ENCODE measurements at places on chromosomes 4 and X.

DNA sequence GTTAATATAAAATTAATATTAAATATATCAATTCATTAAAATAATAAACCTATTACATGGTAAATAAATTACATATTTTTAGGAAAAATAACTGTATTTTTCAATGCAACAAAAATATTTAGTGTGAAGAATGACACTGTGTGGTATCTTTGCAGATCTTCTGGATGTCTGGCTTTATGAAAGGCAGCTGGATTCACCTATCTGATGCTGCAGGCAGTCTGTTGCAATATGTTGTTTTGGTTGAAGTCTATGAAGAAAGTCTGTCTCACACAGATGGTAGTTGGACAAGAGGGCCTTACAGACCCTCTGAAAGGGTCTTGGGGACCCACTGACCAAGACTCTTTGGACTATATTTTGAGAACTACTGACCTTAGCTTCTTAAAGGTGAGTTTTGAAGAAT, 89.1 kb upstream of the TMEM150C start:
- DNase-seq: no peak

DNA sequence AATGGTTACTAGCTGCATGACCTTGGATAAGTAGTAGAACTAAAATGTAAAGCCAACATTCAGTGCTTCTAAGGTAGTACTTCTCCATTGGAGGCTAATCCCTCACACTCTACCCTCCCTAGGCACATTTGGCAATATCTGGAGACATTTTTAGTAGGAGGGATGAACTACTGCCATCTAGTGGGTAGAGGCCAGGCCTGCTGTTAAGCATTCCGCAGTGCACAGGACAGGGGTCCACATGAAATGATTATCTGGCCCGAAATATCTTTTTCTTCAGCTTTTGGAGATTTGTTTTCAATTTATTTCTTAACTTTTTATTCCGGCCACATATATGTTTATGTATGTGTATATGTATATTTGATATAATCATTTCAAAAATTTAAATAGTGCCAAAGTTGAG, 36.0 kb upstream of the SPANXC start:
- no peak for DNase-seq

DNA sequence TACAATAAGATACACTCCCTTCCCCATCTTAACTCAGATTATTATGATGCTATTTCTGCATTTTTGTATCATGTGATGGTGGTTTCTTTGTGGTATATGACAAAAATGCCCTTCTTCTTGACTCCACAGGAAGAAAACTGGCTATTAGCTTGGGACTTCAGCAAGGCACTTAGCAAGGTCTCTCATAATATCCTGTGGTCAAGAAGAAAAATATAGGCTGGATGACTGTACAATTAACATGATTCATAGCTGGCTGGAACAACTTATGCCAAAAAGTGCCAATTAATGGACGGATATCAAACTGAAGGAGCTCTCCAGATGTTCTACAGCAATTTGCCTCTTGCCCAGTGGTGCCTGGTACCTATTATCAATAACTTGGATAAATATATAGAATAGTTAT, 2.3 kb upstream of the MID1IP1 start:
- DNase-seq: no peak

GRCh38 chr4:139921429-139922184, 232.4 kb downstream of the MAML3 start:
- DNase-seq: no peak

DNA sequence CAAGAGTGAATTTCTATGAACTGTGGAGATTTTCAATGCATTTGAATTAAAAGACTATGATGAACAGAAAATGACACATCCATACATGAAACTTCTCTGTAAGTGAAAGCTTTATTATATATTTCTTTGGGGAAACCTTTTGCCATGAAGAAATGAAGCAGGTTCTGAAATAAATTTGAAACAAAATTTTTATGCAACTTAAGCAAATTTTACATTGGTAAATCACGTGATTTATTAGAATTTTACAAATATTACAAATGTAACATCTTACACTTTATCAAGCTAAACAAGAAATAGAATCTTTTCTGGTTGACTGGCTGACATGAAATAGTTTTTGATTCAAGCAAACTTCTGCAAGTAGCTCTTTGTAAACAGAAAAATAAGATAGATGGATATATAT, 131.2 kb downstream of the IL1RAPL1 start:
- no peak for DNase-seq

GRCh38 chr4:81573840-81574239, 102.1 kb upstream of the RASGEF1B start:
- no peak for DNase-seq

DNA sequence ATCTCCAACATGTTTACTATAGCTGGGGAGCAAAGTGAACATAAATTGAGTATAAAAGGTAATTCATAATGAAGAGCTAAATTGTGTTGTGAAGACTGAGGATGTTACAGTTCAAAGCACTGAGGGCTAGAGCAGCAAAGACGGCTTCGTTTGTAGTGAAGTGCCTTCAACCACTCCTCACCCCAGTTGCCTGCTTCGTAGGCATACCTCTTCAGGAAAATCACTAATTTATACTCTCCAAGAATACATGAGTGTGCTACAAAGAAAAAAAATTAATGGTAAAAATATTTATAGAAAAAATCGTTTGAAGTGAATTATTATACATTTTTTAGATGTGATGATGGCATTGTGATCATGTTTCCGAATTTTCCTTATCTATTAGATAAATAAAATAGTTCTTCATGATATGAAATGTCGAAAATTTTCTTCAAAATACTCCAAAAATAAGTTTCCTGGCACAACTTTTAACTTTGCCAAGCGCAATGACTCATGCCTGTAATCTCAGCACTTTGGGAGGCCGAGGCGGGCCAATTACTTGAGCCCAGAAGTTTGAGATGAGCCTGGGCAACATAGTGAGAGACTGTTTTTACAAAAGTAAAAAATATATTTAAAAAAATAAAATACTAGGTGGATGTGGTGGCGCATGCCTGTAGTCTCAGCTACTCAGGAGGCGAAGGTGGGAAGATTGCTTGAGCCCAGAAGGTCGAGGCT, 41.6 kb downstream of the ZFP42 start:
- DNase-seq: no peak

DNA sequence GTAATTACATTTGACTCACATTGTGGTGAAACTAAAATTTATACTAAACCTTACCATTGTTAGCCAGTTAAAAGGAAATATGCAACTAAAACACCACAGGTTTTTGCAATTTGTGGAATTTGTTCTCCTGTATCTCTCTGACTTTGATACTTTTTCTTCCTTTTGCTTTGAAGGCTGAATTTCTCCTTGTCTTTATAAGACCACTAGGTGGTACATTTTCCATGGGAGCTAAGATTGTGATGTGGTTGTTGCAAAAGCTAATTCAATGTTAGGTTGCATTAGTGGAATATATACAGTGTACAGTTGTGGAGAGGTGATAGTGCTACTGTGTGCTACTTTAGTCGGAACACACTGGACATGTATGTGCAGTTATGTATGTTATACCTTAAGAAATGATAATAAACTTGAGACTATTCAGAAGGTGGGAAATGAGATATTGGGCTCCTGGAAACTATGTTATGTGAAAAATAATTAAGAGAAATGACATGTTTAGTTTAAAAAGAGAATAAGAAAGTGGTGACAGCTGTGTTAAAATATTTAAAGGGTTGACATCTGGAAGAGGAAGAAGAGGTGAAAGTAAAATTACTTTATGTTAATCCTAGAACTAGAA, 70.3 kb downstream of the ARL9 start:
- no peak for DNase-seq

- DNase-seq: no peak
These were observed 212.8 kb upstream of the GYPA start for GRCh38 chr4:144353292-144353691.

DNA sequence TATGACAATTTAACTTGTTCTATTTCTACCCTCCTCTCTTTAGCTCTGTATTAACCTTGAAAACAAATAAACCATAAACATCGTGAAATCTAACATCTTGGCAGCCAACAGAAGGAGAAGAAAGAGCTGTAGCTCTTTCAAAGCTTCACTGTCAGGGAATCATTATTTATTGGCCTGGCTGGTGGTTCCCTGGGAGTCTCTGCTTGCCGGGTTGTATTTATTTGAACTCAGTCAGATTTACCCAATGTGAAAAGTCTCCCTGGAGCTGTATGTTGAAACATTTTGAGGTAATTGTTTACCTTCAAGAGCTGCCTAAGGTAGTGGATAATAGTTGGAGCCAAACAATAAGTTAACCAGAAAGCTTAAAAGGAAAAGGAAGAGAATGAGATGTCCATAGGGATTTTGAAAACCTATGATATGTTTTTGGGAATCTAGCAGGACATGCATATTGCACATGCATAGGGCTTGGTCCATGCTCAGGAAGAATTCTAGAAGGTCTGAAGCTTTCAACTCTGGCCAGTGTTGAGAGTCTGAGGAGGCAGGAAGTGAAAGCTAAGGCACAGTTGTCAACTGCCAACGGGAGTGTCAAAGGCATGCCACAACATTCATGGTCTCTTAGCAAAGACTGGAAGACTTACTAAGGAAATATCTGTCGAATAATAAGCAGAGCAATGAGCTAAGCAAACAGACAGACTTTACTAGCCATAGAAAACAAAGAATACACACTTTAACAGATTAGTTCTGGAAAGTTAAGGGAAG, 621.6 kb downstream of the PCDH7 start:
- DNase-seq: no peak

DNA sequence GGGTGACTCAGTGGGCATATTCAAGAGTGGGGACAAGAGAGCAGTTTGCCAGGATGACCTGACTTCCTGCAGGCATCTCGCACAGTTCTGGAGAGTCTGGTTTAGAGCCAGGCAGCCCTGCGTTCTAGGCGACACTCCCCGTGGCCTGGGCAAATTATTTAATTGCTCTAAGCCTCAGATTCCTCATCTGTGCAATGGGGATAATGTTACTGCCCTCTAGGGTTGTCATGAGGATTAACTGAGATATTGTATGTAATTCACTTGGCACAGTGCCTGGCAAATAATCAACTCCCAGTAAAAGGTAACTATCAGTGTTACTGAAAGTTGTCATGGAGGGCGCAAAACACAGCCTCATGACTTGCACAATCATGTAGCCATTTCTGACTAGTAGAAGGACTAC, 48.8 kb upstream of the PITX2 start:
- no peak for DNase-seq

GRCh38 chr4:76539979-76540378, 105.0 kb downstream of the SHROOM3 start:
- DNase-seq: no peak

- DNase-seq: no peak
These were observed 1.1 kb downstream of the CFAP299 start for GRCh38 chr4:80336582-80336981.

DNA sequence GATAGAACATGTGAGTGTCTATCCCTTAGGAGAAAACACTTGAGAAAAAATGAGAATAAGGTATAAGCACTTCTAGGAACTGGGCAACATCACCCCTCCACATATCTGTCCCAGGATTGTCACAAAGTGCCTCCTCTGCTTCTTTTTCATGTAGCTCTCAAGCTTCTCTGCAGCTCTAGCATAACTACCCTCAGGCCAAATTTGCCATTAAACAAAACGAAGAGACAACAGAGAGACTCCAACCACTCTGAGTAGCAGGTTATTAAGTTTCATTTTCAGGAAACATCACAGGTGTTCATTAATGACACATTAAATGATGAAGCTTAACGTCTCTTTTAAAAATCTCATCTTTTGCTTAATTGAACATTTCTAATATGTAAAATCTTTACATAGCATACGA, 580.0 kb downstream of the GALNTL6 start:
- no peak for DNase-seq

DNA sequence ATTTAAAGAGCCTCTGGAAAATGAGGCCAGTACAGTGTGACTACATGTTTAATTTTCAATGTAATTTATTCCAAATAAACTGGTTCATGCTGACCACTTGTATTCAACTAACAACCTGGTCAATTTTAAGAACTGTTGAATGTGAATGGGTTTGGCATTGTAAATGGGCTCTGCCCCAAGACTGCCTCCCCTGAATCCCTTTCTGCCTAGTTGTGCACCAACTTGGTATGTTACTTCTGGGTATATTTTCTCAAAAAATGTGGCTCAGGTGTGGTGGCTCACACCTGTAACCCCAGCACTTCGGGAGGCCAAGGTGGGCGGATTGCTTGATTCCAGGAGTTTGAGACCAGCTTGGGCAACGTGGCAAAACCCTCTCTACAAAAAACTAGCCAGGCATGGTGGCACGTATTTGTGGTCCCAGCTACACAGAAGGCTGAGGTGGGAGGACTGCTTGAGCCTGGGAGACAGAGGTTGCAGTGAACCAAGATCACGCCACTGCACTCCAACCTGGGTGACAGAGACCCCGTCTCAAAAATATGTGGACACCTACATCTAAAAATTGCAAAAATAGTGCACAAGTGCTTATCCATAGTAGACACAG, 7.2 kb downstream of the RPL9 start:
- no peak for DNase-seq

GRCh38 chr4:112951362-112952312, 97.8 kb upstream of the ANK2 start:
- DNase-seq: no peak

DNA sequence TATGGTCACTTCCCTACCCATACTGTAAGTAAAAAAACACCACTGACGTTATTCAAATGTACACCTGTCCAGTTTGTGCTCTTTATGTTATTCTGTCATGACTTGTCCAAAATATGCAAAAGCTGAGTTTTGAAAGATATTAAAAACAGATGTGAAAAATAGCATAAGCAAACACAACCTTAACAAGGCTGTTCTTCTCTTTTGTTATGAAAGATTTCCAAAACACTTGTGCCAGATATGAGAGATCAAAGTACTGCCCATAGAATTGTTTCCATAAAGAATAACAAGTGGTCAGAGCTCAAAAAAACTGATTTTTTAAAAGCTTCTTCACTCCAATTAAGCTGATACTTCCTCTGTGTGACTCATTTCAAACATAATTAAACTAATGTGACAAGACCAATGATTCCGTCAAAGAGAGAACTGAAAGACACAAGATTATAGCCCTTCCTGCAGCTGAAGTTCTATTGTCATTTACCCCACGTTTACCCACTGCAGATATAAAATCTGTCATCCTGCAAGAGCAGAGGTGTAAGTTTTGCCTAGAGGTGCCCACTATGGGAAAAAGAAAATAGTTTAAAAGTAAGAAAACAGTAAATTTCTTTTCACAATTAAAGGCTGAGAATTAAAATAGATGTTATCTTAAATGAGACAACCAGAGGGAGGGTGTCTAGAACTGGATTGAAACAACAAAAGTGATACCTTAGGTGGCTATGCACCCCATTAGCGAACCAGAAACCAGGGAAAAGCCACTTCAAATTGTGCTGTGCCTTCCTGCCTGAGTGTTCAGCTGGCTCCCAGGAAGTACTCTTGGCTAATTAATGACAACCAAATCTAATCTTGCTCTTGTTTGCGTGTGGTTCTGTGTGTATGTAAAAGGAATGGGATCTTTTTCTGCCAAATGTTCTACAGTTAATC, 30.1 kb downstream of the RASSF6 start:
- DNase-seq: no peak

GRCh38 chrX:70336767-70337166, 46.9 kb downstream of the KIF4A start:
- DNase-seq: no peak

DNA sequence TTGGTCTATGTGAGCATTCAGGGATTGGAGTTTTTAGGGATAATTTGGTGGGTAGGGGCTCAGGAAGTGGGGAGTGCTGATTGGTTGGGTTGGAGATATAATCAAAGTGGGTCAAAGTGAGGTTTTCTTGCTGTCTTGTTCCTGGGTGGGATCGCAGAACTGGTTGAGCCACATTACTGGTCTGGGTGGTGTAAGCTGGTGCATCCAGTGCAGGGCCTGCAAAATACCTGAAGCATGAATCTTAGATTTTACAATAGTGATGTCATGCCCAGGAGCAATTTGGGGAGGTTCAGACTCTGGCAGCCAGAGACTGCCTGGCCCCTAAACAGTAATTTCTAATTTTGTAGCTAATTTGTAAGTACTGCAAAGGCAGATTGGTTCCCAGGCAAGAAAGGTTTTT, 665.6 kb upstream of the PRKX start:
- DNase-seq: no peak

GRCh38 chr4:30866907-30867306, 146.7 kb downstream of the PCDH7 start:
- no peak for DNase-seq

All from activated naive CD4-positive, alpha-beta T cell treated with Interleukin-2 at 50 U/mL for 16 hours (primary cell).